ENCODE measurements at places on chromosomes 12 and 14.

DNA sequence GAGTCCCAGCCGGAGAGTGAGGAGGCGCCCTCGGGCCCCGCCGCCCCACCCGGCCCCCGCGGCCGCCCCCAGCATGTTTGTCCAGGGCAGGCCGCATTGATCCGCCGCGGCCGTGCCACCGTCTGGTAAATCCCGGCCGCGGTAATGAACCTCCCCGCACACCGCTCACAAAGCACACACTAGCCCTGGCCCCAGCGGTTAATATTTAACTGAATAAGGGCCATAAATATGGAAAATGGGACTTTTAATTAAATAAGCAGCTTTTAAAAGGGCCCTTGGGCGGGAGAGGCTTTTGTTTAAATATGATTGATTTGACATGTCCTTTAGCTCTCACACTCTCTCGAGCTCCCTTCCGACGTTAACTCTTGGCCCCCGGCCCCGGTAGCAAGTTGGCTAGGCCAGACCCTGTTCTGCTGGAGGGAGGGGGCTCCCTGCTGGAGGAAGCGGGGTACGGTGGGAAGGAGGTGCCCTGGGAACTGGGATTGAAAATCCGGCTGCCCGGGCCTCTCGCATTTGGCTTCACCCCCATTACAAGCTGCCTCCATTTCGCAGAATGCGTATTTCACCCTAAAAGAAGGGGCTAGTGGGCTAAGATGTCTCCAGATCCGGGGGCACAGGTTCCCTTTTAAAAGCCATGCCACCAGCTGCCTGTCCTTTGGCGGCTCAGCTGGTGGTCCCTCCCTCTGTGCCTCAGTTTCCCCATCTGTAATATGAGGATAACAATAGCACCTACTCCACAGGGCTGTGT is 199.8 kb downstream of the RBM19 start:
- no peak for DNase-seq

DNA sequence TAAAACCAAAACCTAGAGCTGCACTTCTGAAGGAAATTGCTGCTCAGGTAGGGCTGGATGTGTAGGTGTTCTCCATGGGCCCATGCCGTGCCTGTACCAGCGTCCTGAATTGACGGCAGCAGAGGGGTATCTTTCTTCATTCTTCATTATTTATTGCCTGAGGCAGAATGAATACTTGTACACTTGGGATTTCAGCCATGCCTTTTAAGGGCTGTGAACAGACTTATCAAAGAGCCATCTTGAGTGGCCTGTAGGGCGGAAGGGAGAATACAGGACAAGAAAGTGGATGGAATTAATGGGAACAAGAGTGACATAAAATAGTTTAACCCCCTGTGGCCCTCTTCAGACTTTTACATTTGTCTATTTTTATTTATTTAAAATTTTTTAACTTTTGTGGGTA is 61.4 kb downstream of the RASSF3 start:
- DNase-seq: no peak

DNA sequence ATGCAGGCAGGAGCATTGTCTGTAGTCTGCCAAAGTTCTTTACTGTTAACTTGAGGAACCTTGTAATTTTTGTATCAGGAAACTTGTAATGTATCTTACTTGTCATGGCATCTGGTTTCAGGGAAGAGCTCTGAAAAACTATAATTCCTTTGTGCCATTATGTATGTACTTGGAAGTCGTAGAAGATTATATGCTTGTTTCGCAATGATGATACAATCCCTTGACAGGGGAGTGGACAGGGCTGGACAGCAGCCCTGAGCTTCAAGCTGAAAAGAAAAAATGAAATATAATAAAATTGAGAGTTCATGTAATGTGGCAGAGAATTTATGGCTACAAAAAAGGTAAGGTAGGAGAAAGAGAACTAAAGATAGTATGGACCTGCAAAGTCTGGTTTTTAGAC is 7.4 kb upstream of the DLGAP5 start:
- DNase-seq: no peak

DNA sequence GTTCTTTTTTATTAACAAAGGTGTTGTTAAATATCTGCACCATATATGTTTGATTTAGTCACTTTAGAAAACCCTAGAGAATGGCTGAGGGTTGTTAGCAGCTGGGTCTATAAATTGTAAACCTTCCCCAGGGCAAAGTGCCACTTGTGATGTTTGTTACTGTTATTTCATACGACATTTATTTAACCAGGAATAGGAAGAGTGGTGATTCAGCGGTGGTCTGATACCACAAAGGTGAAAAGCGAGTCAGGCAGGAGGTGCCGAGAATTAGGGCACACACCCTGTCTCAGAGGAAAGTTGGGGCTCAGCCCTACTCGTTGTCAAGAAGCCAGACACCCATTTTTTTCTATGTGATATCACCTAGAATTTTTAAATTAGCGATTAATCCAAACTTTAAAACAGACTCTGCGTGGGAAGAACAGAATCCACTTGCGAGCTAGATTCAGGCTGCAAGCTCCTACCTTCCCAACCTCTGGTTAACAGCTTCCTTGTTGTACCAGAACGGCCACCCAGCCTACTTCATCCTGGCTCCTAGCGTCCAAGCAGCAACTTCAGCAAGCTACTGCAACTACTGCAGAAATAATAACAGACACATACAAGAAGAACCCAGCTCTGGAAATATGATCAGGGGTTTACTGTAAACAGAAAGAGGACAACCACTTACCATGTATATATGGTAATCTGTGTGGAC is 126.7 kb downstream of the TMEM132D start:
- DNase-seq: no peak

GRCh38 chr12:76901628-76902380 is 23.0 kb upstream of the CSRP2 start:
- DNase-seq: no peak
